ENCODE measurements at places on chromosomes 2 and 18. TPM values are rescaled to one million over a fixed set of nuclear protein-coding genes. Genes with fewer than 3 reads are reported as not detected.
A peak's percentile ranks its signal among the peaks of the same experiment; 100 is the strongest.

- H3K27me3 ChIP-seq = no peaks in the 10 kb centered on the region
- no peak overlapping the region for H3K4me3 ChIP-seq
- DNase-seq = no peak
- H3K27ac ChIP-seq = no peak overlapping the region
These were observed 101.7 kb downstream of the TTC32 start for GRCh38 chr2:19799881-19800780.

C2orf81 gene
- polyA plus RNA-seq = 1.4 TPM

DNA sequence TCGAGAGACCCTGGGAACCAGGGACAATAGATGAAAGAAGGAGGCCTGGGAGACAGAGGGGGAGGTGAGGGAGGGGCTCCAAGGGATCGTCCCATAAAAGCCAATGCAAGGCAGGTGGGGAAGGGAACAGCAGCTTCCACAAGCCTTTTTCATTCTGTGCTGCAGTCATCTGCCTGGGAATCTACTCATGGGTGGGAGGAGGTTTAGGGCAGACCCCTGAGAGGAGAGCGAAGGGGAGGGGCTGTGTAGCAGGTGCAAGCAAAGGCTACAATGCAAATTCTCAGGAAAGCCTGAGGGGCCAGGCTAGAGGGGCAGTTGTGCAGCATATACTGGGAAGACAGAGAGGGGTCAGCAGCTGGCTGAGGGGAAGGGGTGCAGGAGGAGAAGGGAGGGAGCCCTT, 135.4 kb downstream of the SETBP1 start:
- H3K27ac ChIP-seq = no peak overlapping the region
- no peaks in the 10 kb centered on the region for H3K36me3 ChIP-seq
- no peaks in the 10 kb centered on the region for H3K27me3 ChIP-seq
- no peak overlapping the region for H3K4me3 ChIP-seq

DNA sequence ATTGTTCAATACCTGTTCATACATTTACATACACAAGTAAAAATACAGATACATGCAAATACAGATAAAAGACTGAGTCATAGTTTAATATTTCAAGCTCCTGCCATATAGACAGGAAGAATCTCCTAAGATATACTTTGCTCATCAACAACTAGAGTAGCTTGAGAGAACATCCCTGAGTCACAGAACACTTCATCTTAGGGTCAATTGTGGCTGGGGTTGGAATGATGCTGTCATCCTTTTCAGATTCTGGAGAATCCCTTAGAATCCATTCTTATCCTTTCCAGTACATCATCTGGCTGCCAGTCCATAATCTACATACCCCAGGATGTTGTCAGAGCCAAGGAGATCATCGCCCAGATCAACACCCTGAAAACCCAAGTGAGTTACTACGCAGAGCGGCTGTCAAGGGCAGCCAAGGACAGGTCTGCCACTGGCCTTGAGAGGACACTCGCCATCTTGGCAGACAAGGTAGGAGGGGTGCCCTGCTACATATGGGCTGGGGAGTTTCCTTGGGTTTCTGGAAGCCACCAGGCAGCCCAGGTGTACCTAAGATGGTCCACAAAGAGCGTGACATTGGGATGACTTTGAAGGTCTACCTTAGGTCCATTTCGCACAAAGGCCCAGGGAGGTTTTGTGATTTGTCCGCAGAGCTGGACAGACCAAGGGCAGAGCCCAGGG, 55.7 kb downstream of the COA5 start:
- no peak overlapping the region for H3K27ac ChIP-seq
- no peaks in the 10 kb centered on the region for H3K27me3 ChIP-seq
- DNase-seq = no peak
- no peaks in the 10 kb centered on the region for H3K4me1 ChIP-seq
- H3K36me3 ChIP-seq = peaks cover 49% of the 10 kb centered on the region

RAX gene
- polyA plus RNA-seq = not detected

PLCD4 gene
- not detected for polyA plus RNA-seq

VSNL1 gene
- polyA plus RNA-seq = 0.16 TPM

DNA sequence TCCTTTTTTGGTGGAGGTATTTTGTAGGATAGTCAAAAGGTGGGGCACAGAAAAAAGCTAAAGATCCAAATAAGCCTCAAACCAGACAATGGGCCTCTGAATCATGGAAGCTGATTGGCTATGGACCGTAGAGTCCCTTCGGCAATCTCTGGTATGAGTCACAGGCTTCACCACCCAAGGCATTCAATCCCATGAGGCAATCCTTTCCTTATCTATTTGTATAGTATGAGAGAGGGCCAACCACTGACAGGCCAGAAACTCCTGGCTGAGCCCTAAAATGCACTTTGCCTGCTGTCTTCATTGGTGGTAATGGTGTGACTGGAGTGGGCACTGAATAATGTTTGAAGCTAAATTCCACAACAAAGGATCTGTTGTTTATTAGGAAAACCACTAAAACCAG, 38.7 kb upstream of the MEX3C start:
- peak; percentile 13 for DNase-seq
- no peaks in the 10 kb centered on the region for H3K36me3 ChIP-seq
- no peaks in the 10 kb centered on the region for H3K4me1 ChIP-seq
- H3K4me3 ChIP-seq = no peak overlapping the region
- H3K27me3 ChIP-seq = no peaks in the 10 kb centered on the region
- H3K27ac ChIP-seq = no peak overlapping the region

DNA sequence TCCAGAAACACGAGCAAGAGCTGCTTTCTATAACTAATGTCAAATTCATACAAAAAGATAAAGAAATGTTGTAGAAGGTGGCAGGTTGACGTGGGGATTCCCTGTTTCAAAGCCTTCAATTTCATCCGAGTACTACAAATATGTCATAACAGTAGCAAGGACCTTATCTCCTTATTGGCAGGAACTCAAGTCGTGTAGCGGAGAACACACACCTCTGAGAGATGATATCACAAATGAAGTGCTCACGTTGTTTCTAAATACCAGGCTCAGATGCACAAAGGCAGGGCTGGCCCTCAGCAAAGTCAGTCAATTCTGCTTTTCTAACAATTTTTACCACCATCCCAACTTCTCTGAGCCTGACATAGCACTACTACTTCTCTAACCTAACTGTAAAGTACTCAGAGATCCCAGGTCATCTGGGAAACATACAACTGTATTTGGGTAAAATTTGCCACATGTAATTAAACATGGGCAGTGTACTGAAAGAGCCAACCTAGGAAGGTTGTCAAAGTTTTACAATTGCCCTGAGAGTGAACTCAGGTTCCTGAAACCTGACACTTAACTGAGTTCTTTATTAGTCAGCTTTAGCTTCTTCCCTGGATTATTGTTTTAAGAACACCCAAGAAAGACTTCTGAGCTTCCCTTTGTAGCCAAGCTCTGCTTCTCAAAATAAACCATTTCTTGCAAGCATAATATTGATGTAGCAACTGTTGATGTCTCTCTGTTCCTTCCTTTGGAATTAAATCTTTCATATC, 813.7 kb upstream of the ACVR2A start:
- DNase-seq = peak; percentile 81
- peaks cover 39% of the 10 kb centered on the region for H3K4me1 ChIP-seq
- H3K27me3 ChIP-seq = no peaks in the 10 kb centered on the region
- no peak overlapping the region for H3K4me3 ChIP-seq
- H3K27ac ChIP-seq = peak overlapping the region; percentile 1

GRCh38 chr2:101638817-101639605, 58.5 kb upstream of the MAP4K4 start:
- H3K36me3 ChIP-seq = no peaks in the 10 kb centered on the region
- no peak overlapping the region for H3K27ac ChIP-seq
- no peaks in the 10 kb centered on the region for H3K4me1 ChIP-seq
- no peaks in the 10 kb centered on the region for H3K27me3 ChIP-seq
- no peak for DNase-seq
- H3K4me3 ChIP-seq = no peak overlapping the region

DNA sequence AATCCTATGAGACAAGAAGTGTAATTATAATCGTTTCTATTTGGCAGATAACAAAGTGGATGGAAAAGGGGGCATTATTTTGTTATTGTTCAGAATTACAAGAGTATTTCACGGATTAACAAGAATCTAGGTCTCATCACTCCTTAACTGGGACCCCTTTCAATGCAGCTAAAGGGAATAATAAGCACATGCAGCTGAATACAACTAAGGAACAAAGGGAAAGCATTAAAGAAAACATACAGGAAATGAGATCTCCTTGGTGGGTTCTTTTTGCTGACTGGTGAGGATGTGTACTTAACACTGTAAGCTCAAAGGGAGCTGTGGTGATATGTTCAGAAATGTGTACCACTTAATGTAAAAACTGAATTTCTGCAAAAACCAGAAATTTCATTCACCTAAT, 140.5 kb upstream of the WDSUB1 start:
- H3K4me3 ChIP-seq = no peak overlapping the region
- no peak overlapping the region for H3K27ac ChIP-seq
- no peaks in the 10 kb centered on the region for H3K27me3 ChIP-seq
- peaks cover 9% of the 10 kb centered on the region for H3K36me3 ChIP-seq
- H3K4me1 ChIP-seq = no peaks in the 10 kb centered on the region
- DNase-seq = no peak
